ENCODE measurements at places on chromosomes 7 and 10.

GRCh38 chr10:45553155-45553554 lies 119.4 kb downstream of the ZFAND4 start:
- DNase-seq: no peak

- DNase-seq: no peak
Observed at GRCh38 chr10:93211991-93212390, 138.3 kb downstream of the CYP26A1 start.

DNA sequence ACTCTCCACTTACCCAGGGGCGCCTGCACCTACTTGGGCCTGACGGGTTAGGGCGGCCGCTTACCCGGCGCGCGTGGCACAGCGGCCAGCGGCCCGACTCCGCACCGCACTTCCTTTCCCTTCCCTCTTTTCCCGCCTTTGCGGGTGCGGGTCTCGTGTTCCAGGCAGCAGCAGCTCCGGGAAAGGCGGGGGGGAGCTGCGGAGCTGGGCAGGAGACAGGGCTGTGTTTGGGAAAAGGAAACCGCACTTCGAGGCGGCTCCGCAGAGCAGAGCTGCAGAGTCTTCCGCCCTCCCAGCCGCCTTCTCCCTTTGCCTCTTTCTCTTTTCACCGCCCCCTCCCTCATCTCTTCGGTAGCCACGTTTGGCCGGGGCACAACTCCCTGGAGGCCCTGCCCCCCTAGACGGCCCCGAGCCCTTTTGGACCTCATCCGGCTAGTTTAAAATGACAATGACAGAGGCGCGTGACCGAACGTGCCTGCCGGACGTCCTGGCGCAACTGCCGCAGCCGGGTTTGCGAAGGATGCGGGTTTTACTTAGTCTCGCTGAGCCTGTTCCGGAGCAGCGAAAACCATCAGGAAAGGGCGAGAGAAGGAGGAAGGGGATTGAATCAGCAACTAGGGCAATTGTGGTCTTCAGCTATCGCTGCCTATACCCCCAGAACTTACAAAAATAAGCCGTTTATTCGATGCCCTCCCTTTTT lies 7.9 kb upstream of the PAX2 start:
- DNase-seq: no peak

DNA sequence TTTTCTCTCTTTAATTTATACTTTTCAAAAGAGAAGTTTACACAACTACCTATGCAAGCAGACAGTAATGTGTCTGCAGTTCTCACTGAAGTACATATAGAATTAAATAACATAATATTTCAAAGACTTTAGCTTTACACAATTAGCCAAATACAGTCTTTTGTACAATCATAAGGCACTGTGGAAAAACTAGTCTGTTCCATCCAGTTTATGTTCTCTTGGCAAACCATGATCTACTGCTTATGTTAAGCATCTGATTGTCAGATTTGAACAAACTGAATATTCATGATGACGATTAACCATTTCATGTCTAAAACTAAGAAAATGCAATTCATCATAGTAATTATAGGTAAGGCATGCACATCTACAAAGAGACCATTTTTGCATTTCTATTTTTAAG lies 842 bp downstream of the SEMA3A start:
- peak; percentile 34 for DNase-seq

- DNase-seq: no peak
Observed at GRCh38 chr10:1195828-1196227, 139.6 kb downstream of the WDR37 start.

GRCh38 chr10:50577681-50578350 lies 45.9 kb downstream of the SGMS1 start:
- peak; percentile 65 for DNase-seq

DNA sequence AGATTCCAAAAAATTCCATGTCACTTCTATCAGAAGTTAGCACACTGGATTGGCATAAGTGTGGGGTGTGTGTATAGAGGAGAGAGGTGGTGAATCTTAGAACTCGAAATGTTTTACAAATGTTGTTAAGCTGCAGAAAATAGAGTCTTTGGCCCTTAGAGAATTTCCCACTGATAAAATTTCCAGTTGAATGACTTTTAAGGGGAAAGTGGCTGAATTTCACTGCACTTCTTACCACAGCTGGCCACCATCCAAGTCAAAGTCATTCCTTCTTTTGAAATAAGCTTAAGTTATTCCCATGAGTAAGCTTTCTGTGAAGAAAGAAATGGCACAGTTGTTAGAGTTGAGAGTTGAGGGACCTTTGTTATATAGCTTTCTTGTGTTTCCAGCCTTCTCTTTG lies 13.9 kb downstream of the VCL start:
- DNase-seq: peak; percentile 92

GRCh38 chr7:96221888-96222287 lies 100.0 kb downstream of the SLC25A13 start:
- DNase-seq: no peak

DNA sequence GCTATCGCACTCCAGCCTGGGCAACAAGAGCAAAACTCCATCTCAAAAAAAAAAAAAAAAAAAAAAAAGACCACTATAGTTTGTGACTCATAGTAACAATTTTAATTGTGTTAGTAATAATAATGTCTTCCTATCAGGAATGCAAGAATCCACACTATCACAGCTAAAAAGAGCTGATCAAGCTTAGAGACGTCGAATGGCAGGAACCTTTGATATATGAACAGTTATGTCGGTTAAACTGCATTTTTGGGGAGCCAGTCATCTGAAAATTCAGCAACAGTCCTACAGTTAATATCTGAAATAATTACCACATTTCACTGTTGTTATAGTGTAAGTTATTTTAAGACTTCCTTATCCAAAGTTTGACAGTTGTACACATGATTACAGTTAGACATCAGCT lies 8.8 kb downstream of the PHYH start:
- no peak for DNase-seq

- DNase-seq: peak; percentile 91
Observed at GRCh38 chr7:27112955-27113949, 10.8 kb upstream of the HOXA2 start.

DNA sequence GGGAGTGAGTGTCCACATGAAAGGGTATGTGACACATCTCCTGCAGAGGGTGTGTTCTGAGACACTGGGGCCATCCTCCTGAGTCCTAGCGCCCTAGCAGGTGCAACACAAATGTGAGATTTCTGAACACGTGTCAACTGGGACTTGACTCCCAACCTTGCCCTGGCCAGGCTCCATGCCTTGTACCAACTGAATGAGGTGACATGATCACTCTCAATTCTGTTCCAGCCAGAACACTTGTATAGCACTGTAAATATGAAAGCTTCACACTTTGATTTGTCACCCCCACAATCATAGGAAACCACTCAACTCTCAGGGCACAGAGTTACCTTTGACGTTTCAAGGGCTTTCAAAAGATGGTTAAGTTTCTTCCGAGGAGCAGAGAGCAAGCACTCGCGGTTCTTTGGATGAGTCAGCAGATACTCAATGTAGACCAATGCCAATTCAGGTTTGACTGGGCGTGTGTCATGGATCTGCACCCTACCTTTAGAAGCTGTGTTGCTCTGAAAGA lies 48.6 kb downstream of the NCAPG2 start:
- DNase-seq: no peak
